ENCODE measurements at places on chromosomes 2 and 18. TPM values are rescaled to one million over a fixed set of nuclear protein-coding genes. Genes with fewer than 3 reads are reported as not detected.

Gene TCF23
- total RNA-seq = not detected

Gene SPOPL
- total RNA-seq = 8.6 TPM

Gene CNRIP1
- total RNA-seq = 28.1 TPM

Gene C2orf80
- total RNA-seq = not detected

Gene GAD1
- 0.33 TPM for total RNA-seq

Gene CEBPZ
- 54.0 TPM for total RNA-seq

Gene PAX3
- total RNA-seq = not detected

Gene FAM110C
- not detected for total RNA-seq

Gene NDUFB3
- total RNA-seq = 99.6 TPM

Gene HAAO
- 6.3 TPM for total RNA-seq

Gene POMC
- 3.8 TPM for total RNA-seq

Gene SH3YL1
- total RNA-seq = 49.3 TPM

Gene SKOR2
- not detected for total RNA-seq

Gene RIT2
- total RNA-seq = not detected

Gene SERPINB10
- total RNA-seq = not detected

Gene KIAA2012
- 0.17 TPM for total RNA-seq
